ENCODE measurements at places on chromosomes 1 and 21.

DNA sequence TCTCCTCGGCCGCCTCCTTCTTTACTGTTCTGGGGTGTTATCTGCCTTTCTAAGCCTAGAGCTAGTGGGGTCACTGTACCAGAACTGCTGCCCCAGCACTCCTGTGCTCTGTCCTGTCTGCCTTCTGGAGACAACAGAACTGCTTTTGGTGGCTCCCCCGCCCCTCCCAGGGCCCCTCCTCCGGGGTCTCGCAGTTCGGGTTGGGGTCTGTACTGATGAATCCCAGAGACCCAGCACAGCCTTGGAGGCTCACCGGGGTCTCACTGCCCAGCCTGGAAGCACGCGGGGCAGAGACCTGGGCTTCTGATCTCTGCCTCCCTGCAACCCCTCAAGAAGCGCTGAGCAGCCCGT lies 3.2 kb upstream of the PLEKHA6 start:
- no peak for DNase-seq

DNA sequence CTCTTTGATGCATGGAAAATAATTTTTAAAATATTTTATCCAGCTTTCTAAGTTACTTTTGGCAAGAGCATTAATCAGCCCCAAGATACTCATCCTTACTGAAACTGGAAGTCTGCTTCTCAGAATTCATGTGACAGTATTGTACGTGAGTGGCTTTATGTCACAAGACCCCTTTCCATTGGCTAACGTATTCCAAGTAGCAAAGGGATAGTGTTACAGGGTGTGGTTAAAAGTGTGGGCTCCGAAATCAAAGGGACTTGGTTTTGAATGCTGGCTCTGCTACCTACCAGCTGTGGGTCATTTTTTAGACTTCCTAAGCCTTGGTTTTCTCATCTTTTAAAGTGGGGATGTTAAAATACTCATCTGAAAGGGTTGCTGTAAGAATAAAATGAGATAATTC lies 91.7 kb downstream of the RHOU start:
- DNase-seq, result no peak

DNA sequence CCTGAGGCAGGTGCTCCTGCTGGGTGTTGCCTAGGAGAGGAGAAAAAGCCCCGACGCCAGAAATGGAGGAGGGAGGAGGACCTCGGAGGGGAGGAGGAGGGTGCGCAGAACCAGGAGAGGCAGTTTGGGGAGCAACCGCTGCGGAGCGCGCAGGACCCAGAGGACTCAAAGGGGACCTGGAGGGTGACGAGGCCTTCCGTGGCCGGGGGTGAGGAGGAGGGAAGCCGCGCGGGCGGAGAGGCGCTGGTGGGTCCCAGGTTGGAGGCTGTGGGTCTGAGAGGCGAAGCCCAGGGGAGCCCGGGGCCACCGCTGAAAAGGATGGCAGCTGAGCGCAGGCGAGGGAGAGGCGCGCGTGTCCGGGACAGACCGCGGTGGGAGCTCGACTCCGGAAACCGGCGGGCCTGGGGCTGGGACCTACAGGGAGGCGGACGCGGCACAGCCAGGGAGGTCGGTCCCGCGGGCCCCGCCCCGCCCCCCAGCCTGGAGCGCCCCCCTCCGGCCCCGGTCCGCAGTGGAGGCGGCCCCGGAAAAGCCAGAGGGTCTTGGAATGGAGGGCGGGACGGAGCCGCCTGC lies 15.1 kb downstream of the RNF223 start:
- no peak for DNase-seq

DNA sequence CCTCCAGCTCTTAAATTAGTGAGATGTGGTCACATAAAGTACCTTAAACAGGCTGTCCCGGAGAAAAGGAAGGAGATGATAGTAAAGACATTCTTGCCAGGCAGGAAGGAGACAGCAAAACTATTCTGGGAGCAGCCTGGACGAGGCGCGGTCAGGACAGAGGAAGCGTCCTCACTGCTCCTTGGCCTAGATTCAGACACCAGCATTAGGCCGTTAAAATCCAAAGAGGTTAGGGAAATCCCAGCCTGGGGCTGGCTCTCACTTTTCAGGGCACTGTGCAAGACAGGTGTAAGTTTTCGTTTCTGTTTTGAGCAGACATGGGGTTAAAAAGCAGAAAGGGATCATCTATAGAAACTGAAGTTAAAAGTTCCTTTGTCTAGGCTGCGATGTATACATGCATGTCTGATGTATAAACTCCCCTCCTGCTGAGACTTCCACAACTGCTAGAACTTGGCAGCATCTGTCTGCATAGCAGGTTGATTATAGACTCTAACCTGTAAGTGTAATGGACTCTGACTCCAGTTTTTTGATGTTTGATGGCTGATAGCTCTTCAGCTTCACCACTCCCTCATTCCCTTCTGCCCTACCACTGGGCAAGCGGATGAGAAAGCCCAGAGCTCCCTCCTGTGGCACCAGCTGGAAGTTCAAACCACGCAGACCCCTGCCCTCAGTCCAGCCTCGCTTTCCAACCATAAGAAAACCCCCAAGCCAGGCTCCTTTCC lies 21.5 kb downstream of the STPG1 start:
- no peak for DNase-seq

DNA sequence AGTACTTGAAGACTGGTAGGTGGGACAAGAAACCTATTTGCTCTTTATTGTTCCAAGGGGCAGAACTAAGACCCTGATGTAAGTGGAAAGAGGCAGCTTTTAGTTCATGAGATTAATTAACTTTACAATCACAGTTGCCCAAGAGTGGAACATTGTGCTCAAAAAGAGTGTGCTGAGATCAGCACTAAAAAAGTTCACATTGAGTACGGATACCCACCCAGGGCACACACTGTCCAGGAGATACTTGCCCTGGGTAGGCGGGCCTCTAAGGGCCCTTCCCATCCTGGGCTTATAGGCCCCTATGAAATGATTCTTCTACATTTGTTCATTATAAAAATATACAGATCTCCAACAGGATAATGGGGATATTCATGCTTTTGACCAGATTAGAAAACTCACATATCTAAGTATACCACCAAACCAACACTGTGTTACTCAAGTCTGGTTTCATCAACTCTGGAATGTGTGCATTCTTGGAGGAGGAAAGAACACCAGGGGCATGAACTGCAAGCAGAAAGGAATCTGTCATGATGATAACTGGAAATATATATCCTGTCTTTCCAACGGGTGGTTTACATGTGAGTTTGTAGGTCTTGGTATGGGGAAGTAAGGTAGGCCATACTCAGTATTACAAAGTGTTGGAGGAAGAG lies 626.2 kb downstream of the SMYD3 start:
- peak; percentile 89 for DNase-seq
